Esophagus squamous epithelium (tissue), 5 donors: ENCODE measurements at places on chromosomes 4 and X. TPM values are rescaled to one million over a fixed set of nuclear protein-coding genes. Genes with fewer than 3 reads are reported as not detected.

HTRA3 gene
- total RNA-seq = 1.8 TPM

CXCL13 gene
- total RNA-seq = 2.2 TPM

GRCh38 chr4:82467471-82467870, 37.1 kb downstream of the ENOPH1 start:
- H3K27ac ChIP-seq = no peak overlapping the region
- no peaks in the 10 kb centered on the region for H3K27me3 ChIP-seq
- H3K4me1 ChIP-seq = no peaks in the 10 kb centered on the region
- no peak for DNase-seq
- H3K4me3 ChIP-seq = no peak overlapping the region

DNA sequence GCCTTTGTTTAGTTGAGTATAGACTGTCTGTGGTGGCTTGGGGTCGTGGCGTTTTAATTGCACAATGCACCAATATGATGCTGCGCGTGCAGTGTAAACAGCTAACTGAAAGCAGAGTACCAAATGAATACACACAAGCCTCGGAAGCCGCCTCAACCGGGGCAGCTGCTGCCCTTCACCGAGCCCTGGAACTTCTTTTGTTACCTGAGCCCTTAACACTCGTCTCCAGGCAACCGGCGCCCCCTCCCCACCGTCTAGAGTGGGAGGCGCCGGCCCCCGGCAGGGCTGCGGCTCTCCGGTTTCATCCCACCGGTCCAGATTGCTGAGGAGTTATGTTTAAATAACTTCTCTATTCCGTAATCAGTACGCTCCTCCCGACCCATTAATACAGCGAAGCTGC, 173.2 kb upstream of the TBL1X start:
- DNase-seq = no peak
- peak overlapping the region; percentile 30 for H3K4me3 ChIP-seq
- no peaks in the 10 kb centered on the region for H3K4me1 ChIP-seq
- H3K27ac ChIP-seq = no peak overlapping the region
- H3K36me3 ChIP-seq = no peaks in the 10 kb centered on the region

GRCh38 chr4:2688281-2688680, 67.9 kb downstream of the TNIP2 start:
- no peak overlapping the region for H3K27ac ChIP-seq
- no peak overlapping the region for H3K4me3 ChIP-seq
- no peaks in the 10 kb centered on the region for H3K27me3 ChIP-seq
- H3K4me1 ChIP-seq = no peaks in the 10 kb centered on the region
- no peaks in the 10 kb centered on the region for H3K36me3 ChIP-seq

- H3K27ac ChIP-seq = no peak overlapping the region
- no peak overlapping the region for H3K4me3 ChIP-seq
- H3K4me1 ChIP-seq = peaks cover 17% of the 10 kb centered on the region
- H3K36me3 ChIP-seq = peaks cover 83% of the 10 kb centered on the region
- no peak for DNase-seq
- no peaks in the 10 kb centered on the region for H3K27me3 ChIP-seq
These were observed 30.5 kb upstream of the NAP1L5 start for GRCh38 chr4:88728146-88728545.
